ENCODE measurements at places on chromosomes 6 and 20.

DNA sequence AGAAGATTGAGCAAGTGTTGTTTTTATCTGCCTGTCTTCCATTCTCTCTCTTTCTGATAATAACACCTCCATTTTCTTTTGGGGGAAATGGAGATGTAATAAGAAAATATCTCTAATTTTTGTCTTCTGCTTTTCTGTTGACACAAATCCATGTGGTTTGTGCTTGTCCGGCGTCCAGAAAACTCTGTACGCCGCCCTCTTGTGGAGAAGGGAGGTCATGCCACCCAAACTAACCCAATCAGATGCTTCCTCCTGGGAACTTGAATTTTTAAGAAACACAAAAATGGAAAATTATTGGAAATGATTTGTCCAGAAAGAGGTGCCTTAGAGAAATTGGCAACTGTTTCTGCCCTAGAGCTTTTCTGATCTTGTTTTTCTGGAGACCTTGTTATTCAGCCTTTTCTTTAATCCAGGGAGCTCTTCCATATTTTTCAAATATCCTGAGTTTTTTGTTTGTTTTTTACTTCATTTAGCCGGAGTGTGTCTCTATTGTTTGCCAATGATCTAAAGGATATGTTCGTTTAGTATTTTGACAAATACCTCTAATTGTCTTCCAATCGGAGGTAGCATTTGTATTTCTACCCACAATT is 17.8 kb upstream of the FNDC1 start:
- no peak overlapping the region for H3K4me3 ChIP-seq
- no peaks in the 10 kb centered on the region for H3K27me3 ChIP-seq
- H3K27ac ChIP-seq: no peak overlapping the region
- H3K4me1 ChIP-seq: no peaks in the 10 kb centered on the region
- H3K36me3 ChIP-seq: no peaks in the 10 kb centered on the region
- DNase-seq: peak; percentile 22

- no peak overlapping the region for H3K27ac ChIP-seq
- H3K27me3 ChIP-seq: no peaks in the 10 kb centered on the region
- H3K36me3 ChIP-seq: no peaks in the 10 kb centered on the region
- no peaks in the 10 kb centered on the region for H3K4me1 ChIP-seq
- H3K4me3 ChIP-seq: no peak overlapping the region
Measured at GRCh38 chr6:150549007-150549406, 50.7 kb upstream of the PLEKHG1 start.

GRCh38 chr20:23371496-23371895 is 9.5 kb downstream of the GZF1 start:
- DNase-seq: no peak
- H3K4me3 ChIP-seq: no peak overlapping the region
- no peaks in the 10 kb centered on the region for H3K27me3 ChIP-seq
- peaks cover 12% of the 10 kb centered on the region for H3K4me1 ChIP-seq

DNA sequence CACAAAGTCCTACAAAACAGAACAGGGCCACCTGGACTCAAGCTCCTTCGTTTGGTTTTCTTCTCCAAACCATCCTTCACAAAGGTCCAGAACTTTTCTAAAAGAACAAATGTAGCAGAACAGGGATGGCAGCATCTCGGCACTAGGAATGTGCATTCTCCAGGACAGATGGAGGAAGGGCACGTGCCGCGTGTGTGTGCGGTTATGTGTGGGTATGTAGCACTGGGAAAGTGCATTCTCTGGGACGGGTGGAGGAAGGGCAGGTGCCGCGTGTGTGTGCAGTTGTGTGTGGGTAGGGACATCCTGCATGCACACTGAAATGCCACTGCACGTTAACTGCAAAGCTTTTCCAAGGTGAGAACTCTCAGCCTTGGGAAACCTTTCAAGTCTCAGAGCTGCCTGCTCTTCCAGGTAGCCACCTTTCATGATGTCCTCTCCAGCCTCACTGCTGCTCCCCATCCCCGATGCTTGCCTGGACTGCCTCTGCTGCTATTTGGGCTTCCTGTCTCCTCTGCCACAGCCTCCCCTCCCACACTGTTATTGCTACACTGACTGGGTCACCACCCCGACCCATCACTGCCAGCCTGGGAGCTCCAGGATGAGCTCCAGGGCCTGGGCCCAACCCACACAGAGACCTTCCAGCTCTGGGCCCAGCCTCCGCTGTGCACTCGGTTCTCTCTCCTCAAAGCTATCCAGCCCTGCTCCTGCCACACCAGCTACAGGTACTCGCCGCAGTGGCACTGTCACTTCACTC is 47.6 kb downstream of the EZR start:
- no peaks in the 10 kb centered on the region for H3K27me3 ChIP-seq
- peaks cover 88% of the 10 kb centered on the region for H3K36me3 ChIP-seq
- H3K4me1 ChIP-seq: peaks cover 36% of the 10 kb centered on the region
- no peak overlapping the region for H3K4me3 ChIP-seq
- no peak overlapping the region for H3K27ac ChIP-seq

- no peak overlapping the region for H3K27ac ChIP-seq
- no peak for DNase-seq
- no peak overlapping the region for H3K4me3 ChIP-seq
- H3K27me3 ChIP-seq: no peaks in the 10 kb centered on the region
- H3K36me3 ChIP-seq: no peaks in the 10 kb centered on the region
Measured at GRCh38 chr20:5923493-5923892, 26.8 kb downstream of the TRMT6 start.

GRCh38 chr6:132788658-132789395 is 9.6 kb downstream of the SLC18B1 start:
- no peaks in the 10 kb centered on the region for H3K4me1 ChIP-seq
- H3K27ac ChIP-seq: no peak overlapping the region
- H3K4me3 ChIP-seq: no peak overlapping the region
- no peak for DNase-seq
- peaks cover 6% of the 10 kb centered on the region for H3K36me3 ChIP-seq

DNA sequence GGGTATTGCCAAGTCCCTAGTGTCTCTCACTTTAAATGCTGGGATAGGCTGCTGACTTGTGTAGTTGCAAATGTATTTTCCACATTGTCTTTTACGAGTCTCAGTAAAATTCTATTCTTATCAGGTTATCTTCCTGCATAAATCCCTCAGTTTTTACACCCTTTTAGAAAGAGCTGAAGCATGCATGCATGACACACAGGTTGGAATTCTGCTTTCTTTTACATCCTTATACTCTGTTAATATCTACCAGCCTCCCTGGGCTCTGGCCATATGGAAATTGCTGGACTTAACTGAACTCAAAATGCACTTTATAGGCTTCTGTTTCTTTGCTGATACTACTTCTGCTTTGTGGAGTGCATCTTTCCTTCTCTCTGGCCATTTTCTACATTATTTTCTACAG is 477.4 kb downstream of the FRK start:
- no peaks in the 10 kb centered on the region for H3K27me3 ChIP-seq
- no peak for DNase-seq
- H3K4me3 ChIP-seq: no peak overlapping the region
- H3K36me3 ChIP-seq: no peaks in the 10 kb centered on the region

GRCh38 chr6:51513891-51514747 is 573.3 kb downstream of the PKHD1 start:
- no peak overlapping the region for H3K4me3 ChIP-seq
- no peak overlapping the region for H3K27ac ChIP-seq
- no peaks in the 10 kb centered on the region for H3K4me1 ChIP-seq
- DNase-seq: no peak
